ENCODE measurements at places on chromosomes 7 and 10.

GRCh38 chr10:69815104-69815503 is 13.4 kb downstream of the COL13A1 start:
- DNase-seq = no peak

- no peak for DNase-seq
Observed at GRCh38 chr10:86857128-86857721, 100.2 kb downstream of the MMRN2 start.

- DNase-seq = no peak
Observed at GRCh38 chr10:133088956-133089800, 1.5 kb downstream of the ADGRA1 start.

DNA sequence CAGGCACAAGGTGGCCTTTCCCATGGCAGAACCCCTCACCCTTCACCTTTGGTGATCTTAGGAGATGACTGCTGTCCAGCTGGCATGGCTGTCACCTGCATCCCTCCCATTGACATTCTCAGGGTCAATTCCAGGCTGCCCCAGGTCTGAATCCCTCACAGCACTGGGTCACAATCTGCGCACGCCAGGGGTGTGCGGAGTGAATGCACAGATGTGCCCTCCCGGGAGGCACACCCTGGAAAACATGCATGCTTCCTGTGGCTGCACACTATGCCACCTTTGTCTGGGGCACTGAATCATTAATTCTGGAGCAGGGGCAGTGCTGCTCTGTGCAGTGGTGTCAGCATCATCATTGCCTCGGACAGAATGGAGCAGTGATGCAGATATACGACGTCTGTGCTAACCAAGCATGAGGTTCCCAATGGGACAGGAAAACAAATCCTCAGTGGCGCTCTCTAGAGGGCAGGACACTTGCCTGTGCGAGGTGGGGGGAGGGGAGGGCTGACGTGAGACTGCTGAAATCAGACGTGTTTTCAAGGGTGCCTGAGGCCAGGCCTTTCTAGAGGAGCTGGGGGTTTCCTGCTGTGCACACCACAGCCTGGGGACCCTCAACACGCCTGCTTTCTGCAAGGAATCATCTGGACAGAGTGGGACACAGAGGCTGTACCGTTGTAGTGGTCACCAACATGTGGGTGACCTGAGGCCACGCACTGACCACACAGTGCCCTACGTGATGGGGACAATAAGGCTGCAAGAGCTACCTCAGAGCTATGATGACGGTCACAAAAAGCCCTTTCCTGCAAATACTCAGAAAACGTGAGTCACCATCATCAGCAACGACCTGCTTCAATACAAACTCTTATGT is 77.9 kb downstream of the HIPK2 start:
- DNase-seq = no peak

All from CD14-positive monocyte (primary cell).